ENCODE measurements at places on chromosomes 3 and 15.

- no peak for DNase-seq
Observed at GRCh38 chr3:171163101-171164066, 136.9 kb upstream of the SLC2A2 start.

DNA sequence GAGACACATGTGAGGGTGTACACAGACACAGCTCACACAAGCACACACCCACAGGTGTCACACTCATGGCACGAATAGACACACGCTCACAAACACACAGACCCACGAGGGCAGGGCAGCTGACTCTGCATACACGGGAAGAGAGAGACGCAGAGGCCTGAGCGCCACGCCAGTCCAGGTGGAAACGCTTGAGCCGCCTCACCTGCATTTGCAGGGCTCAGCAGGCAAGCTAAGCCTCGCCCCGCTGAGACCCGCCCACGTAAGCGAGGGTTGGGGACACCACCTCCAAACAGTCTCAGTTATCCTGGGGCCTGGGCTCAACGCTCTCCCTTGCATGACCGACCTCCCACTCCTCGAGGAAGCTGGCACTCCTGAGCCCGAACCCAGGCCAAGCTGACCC lies 73.2 kb downstream of the TLE3 start:
- DNase-seq = no peak

DNA sequence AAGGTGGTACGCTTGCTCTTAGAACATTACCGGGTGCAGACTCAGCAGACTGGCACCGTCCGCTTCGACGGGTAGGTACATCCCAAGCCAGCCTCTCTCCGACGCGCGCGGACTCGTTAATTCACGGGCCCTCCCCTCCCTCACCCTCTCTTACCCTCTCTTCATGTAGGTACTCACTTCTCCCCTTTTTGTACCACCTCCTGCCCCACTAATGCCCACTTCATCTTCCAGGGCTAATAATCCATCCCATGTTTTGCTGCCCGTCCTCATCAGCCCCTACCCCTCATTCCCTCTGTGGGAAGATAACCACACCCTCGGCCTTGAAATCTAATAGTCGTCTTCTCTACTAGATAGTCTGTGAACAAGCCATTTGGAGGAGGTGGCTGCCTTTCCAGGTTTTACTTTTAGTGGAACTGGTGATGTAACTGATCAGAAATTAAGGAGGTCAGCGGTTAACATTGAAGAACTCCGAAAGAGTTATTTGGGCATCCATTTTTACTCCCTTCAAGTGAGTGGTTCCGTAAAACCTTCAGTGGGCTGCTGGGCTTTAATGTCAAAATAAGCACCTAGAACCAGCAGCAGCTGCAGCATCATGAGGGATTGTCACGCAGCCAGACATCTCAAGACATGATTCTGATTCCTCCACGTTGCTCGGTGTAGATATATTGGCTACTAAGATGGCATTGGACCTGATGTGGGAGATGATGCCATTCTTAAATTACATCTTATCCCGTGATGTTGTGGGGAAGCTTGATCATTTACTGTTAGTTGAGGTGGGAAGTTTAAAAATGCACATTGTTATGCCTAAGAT lies 1.3 kb downstream of the FEM1B start:
- no peak for DNase-seq

- no peak for DNase-seq
Observed at GRCh38 chr3:134796281-134797056, 1.4 kb downstream of the EPHB1 start.

DNA sequence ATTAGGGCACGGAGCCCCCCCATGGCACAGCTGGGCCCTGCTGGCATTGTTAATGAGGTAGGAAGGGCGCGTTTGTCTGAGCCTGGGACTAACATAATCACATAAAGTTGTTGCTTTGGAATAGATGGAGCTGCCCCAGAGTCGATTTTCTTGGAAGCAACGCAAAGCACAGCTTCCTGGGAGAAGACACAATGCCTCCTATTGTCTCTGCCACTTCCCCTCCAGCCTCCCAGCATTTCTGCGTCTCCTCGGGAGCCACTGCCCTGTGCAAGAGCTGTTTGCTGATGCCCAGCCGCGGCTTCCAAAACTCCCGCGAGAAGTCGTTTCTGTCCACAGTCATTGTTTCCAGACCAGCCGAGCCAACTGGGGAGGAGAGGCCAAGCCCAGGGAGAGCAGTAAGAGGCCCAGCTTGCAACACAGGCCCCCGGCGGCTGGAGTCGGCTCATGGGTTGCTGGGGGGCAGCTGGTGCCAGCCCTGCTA lies 18.1 kb upstream of the ALDH1A3 start:
- no peak for DNase-seq

DNA sequence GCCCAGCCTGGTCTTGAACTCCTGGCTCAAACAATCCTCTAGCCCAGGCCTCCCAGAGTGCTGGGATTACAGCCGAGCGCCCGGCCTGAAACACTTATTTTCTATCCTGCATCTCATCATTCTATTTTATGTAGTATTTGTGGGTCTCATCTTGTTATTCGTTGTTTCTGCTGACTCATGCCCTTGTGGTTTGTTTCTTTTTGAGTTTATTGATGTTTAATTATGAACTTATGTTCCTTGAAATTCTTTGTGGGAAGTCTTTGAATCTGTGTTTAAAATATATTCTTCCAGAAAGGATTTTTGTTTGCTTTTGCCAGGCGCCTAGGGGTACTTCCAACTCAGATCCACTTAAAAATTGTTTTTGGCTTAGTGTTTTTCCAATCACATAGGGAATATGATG lies 78.3 kb upstream of the C15orf39 start:
- DNase-seq = peak; percentile 85

DNA sequence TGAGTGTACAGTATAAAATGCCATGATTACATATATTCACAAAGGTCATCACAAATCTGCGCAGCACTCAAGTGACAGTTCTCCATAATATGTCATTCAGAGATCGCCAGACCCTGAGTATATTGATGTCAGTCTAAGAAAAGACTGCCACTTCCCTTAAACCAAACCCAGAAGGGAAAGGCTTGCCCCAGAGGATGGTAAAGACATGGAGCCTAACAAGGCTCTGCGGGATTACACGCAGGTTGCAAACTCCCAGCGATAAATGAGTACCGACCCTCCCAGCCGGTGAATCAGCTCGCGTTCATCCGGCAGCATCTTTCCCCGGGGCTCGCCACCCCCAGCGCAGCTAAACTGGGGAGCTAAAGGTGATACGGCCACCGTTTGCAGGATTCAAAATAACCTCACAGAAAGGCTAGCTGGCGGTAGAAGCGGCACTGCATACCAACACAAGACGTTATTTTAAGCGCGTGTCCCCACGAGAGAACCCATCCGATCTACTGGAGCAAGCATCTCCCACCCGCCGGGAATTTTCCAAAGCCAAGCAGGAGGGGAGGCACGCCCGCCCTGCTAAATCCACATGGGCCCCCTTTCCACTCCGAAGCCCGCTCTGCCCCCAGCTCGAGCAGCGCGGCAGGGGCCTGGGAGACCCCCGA lies 643 bp downstream of the MYO5A start:
- DNase-seq = no peak

DNA sequence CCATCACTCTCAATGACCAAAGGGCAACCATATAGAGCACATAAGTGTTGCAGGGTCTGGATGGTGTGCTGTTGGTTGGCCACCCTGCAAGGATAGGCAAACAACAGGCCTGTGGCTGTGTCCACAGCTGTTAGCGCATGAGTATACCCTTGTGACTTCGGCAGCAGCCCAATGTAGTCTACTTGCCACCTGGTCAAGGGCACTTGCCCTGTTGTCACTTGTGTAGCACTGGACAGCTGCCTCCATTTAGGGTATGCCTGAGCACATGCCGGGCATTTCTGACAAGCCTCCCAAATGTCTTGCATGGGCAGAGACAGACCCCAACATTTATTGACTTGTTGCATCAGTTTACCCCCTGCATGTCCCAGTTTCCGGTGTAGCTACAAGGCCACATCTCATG lies 12.8 kb downstream of the CCRL2 start:
- no peak for DNase-seq
